ENCODE measurements at places on chromosomes 11 and 22. TPM values are rescaled to one million over a fixed set of nuclear protein-coding genes. Genes with fewer than 3 reads are reported as not detected.

GRCh38 chr11:14449302-14449714 lies 50.3 kb downstream of the COPB1 start:
- no peak for DNase-seq

GRCh38 chr22:45889539-45890350 lies 87.2 kb downstream of the WNT7B start:
- no peak for DNase-seq

- no peak for DNase-seq
These were observed 529.6 kb downstream of the BRD1 start for GRCh38 chr22:49297871-49298721.

- no peak for DNase-seq
These were observed 155.6 kb upstream of the NCAM1 start for GRCh38 chr11:112805658-112806057.

GRCh38 chr11:13465909-13466371 lies 2.9 kb upstream of the BTBD10 start:
- no peak for DNase-seq

- DNase-seq, result no peak
These were observed 164.5 kb upstream of the POU2AF2 start for GRCh38 chr11:111081021-111081511.

DNA sequence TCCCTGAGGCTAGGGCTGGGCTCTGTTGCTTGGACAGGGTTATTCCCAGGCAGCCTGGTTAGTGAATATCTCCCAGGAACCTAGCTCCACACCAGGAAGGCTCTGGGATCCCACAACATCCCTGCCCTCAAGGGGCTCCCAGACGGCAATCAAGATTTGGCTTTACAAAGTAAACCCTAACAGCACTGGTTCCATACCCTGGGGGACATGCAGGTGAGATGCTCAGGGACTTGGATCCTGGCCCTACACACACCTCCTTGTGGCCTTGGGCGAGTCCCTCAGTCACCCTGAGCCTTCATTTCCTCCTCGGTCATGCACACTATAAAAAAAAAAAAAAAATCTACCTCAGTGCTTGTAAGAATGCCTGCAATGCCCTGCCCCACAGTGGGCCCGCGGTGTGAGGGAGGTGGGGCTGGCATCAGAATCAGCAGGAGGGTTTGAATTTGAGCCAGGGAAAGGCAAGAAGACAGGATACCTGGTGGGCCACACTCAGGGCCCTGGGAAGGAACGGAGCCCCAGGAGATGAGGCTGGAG lies 86.3 kb downstream of the MORC2 start:
- no peak for DNase-seq

GRCh38 chr11:128929468-128929867 lies 13.2 kb downstream of the TP53AIP1 start:
- no peak for DNase-seq

GRCh38 chr11:36069576-36070212 lies 125.8 kb downstream of the LDLRAD3 start:
- DNase-seq, result no peak

- DNase-seq, result no peak
These were observed 1.4 kb upstream of the KREMEN1 start for GRCh38 chr22:29071261-29072045.

- no peak for DNase-seq
These were observed 91.0 kb downstream of the KCNQ1 start for GRCh38 chr11:2535673-2536439.

GRCh38 chr11:19218216-19218615 lies 16.4 kb upstream of the CSRP3 start:
- no peak for DNase-seq

DNA sequence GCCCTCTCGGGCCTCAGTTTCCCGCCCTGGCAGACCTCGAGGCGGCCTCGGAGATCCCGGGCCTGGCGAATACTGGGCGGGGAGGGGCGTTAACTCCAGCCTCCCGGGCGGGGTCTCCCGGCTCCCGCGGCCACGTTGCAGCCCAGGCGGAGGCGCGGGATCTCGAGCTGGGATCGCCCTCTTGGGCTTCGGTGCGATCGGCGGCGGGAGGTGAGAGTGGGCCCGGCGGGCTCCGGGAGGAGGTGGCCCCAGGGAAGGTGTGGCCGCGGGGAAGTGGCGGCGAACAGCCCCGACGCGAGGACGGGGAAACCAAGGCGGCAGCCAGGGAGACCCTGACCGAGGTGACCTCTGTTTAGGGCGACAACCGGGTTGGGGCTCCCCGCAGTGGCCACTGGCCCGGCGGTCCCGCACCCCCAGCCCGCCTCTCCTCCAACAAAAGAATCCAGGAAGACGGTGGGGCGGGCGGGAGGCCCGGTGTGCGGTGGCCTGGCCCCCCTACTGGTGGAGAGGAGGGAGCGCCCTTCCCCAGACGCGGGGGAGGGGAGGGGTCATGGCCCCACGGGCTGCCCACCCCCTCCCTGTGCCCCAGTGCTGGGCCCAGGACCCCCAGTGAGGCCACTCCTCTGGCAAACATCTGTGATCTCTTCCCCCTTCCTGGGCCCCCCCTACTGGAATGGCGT lies at the start of gene PHETA2:
Gene PHETA2 (plus strand): TSS at position 117 of the 680 bp plus-strand sequence. CDS start 3,046 bp downstream, outside the sequence.
- peak; percentile 48 for DNase-seq

PNPLA5 gene
- 0.12 TPM for polyA plus RNA-seq

WNT7B gene
- polyA plus RNA-seq, result 9.5 TPM

CASP5 gene
- polyA plus RNA-seq, result 0.44 TPM

OR5B21 gene
- not detected for polyA plus RNA-seq

PRODH gene
- polyA plus RNA-seq, result 37.7 TPM

P2RX6 gene
- polyA plus RNA-seq, result 1.6 TPM

SUSD2 gene
- polyA plus RNA-seq, result 11.5 TPM

CLDN5 gene
- polyA plus RNA-seq, result 69.5 TPM

Measured in right lung (tissue), 10 donors.